ENCODE measurements at places on chromosomes 3 and 15. TPM values are rescaled to one million over a fixed set of nuclear protein-coding genes. Genes with fewer than 3 reads are reported as not detected.
A peak's percentile ranks its signal among the peaks of the same experiment; 100 is the strongest.

GRCh38 chr15:52496776-52497470, 31.8 kb downstream of the MYO5A start:
- no peaks in the 10 kb centered on the region for H3K27me3 ChIP-seq
- no peak overlapping the region for H3K4me3 ChIP-seq
- H3K27ac ChIP-seq = no peak overlapping the region
- DNase-seq = no peak
- H3K36me3 ChIP-seq = no peaks in the 10 kb centered on the region

GRCh38 chr3:43789028-43789427, 98.3 kb downstream of the ABHD5 start:
- no peaks in the 10 kb centered on the region for H3K27me3 ChIP-seq
- no peak for DNase-seq
- H3K36me3 ChIP-seq = no peaks in the 10 kb centered on the region
- H3K27ac ChIP-seq = no peak overlapping the region

- H3K36me3 ChIP-seq = no peaks in the 10 kb centered on the region
- H3K27me3 ChIP-seq = no peaks in the 10 kb centered on the region
- H3K27ac ChIP-seq = no peak overlapping the region
- DNase-seq = peak; percentile 27
- H3K4me1 ChIP-seq = peaks cover 43% of the 10 kb centered on the region
Measured at GRCh38 chr3:182568261-182568660, 225.0 kb upstream of the ATP11B start.

CCDC71 gene
- 13.9 TPM for total RNA-seq

SCAANT1 gene
- total RNA-seq = not detected

ARPIN gene
- 21.3 TPM for total RNA-seq

CHRFAM7A gene
- total RNA-seq = 4.1 TPM

IMPDH2 gene
- total RNA-seq = 166 TPM
